ENCODE measurements at places on chromosomes 13 and 19.

DNA sequence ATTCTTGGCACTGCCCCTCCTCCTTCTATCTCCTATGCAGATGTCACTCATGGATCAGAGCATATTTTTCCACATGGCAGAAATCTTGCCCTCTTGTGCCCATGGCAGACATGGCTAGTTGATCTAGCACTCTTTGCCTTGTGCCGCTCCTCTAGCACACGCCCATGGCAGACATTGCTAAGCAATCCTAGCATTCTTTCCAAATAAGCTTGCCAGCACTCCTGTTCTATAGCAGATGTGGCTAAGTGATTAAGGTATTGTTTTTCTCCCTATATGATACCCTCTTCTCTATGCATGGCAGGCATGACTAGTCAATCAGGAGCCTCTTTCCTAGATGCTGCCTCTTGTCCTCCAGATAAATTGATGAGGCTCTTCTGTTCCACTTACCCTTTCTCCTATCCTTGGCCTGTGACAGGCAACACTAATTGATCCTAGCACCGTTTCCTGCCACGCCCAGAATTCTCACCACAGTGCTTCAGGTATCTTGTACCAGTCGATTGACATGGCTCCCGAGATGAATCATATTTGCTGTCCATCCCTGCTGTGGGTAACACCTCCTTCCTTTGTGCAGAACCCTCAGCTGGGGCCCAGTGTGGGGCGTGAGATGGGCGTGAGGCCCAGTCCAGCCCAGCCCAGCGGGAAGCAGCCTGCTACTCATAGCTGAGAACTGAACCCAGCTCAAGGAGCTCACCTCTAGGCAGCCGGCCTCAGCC, 26.9 kb downstream of the TMED1 start:
- peak; percentile 53 for DNase-seq

- no peak for DNase-seq
These were observed 22.0 kb downstream of the COL4A1 start for GRCh38 chr13:110284779-110285484.

- no peak for DNase-seq
These were observed 111.9 kb downstream of the COL4A2 start for GRCh38 chr13:110418944-110419343.

DNA sequence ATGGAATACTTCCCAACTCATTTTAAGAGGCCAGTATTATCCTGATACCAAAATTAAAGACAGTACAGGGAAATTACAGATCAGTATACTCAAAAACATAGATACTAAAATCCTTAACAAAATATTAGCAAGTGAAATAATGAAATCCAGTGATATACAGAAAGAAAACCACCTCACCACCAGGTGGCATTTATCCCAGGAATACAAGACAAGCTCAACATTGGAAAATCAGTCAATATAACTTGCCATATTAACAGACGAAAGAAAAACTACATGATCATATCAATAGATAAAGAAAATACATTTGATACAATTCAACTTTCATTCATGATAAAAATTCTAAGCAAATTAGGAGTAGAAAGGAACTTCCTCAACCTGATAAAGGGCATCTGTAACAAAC, 6.7 kb upstream of the GNA15 start:
- DNase-seq, result peak; percentile 47

GRCh38 chr13:45704854-45705695, 3.0 kb downstream of the CBY2 start:
- no peak for DNase-seq

- DNase-seq, result peak; percentile 36
These were observed 9.1 kb downstream of the MAST1 start for GRCh38 chr19:12847159-12848139.

GRCh38 chr13:106182404-106182803, 353.1 kb downstream of the EFNB2 start:
- DNase-seq, result peak; percentile 82

- DNase-seq, result no peak
These were observed 254.2 kb upstream of the ZNF507 start for GRCh38 chr19:32091241-32091640.

- no peak for DNase-seq
These were observed 174.3 kb downstream of the IRS2 start for GRCh38 chr13:109611912-109612691.

GRCh38 chr19:887072-887471, 5.9 kb downstream of the MED16 start:
- peak; percentile 69 for DNase-seq

DNA sequence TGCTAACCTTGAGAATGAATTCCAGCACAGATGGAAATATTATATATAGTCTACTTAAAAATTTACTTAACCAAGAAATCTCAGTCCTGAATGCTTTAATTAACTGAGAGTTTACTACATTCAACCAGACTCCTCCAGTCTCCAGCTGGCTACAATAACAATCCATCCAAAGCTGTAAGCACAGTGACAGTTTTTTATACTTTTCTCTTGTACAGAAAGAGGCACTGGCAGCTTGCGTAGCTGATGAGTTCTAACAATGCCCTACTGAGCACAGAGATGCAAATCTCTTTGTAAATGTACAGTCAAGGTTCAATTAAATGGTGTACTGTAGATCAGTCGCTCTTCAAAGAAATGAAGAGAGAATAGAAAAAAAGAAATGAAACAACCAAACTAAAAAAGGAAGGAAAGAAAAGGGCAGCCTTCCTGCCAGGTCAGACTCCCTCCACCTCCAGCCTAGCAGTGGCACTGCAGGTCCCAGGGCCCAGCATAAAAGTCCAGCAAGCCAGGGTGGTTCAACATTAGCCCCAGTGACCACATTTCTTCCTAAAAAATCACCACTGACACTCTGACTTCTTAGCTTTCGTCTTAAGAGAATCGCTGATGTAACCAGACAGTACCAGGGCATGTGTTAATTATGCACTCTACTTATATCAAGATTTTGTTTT, 88.4 kb downstream of the SACS start:
- DNase-seq, result no peak

GRCh38 chr19:49116544-49116943, 2.4 kb downstream of the LIN7B start:
- DNase-seq, result no peak

DNA sequence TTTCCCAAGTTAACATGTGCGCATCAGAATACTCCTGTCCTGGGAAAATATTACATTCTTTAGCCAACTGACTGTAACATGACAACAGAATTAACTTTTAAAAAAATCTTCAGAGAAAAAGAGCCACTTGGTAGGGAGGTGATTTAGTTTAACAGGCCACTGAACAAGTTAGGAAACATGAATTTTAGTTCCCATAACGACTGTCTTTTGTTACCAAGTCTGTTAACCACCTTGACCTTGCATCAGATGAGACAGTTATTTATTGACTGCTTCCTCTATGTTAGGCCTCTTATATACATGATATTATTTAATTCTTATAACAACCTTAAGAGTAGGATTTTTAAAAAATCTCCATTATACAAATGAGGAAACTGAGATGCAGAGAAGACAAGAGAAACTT, 268.6 kb downstream of the NDFIP2 start:
- no peak for DNase-seq

DNA sequence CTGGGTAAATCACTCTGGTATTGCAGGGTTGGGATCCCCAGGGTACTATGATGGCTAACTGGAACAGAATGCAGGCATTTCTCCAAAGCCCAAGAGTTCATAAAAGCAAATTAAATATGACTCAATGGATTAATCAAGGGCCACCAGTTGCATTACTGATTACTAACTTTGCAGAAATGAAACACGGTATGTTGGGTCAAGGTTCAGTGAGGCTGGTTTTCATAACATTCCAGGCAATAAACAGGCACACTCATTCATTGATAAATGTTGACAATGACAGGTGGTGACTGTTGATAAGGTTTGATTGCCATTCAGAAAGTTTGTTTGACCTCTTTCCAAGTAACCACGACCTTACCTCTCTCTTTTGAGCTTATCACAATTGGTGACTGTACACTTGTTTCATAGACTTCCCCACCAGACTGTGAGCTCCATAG, 506 bp upstream of the AP1M1 start:
- peak; percentile 55 for DNase-seq

- no peak for DNase-seq
These were observed 7.7 kb downstream of the IRF2BP1 start for GRCh38 chr19:45878043-45878794.

DNA sequence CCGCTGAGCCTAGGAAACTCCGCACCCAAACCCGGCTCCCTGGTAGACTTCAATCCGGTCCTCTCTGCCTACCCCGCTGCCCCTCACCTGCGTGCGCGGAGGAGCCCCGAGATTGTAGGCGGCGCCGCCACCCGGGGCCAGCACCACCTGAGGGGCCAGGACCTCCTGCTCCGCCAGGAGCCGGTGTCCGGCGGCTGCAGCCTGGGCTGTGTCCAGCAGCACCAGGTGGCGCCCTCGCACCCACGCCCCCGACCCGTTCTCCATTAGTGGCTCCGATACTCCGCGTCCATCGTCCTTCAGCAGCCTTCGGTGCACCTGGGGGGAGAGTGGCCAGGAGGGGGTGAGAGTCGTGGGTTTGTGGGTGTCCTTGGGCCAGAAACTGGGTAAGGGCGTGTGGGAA, 18.5 kb downstream of the MAN2B1 start:
- no peak for DNase-seq

GRCh38 chr19:45638930-45639729, at the start of gene EML2:
TSS of gene EML2 (minus strand) at chr19:45639397. CDS start at chr19:45639376, 21 bp downstream.
- DNase-seq, result no peak

DNA sequence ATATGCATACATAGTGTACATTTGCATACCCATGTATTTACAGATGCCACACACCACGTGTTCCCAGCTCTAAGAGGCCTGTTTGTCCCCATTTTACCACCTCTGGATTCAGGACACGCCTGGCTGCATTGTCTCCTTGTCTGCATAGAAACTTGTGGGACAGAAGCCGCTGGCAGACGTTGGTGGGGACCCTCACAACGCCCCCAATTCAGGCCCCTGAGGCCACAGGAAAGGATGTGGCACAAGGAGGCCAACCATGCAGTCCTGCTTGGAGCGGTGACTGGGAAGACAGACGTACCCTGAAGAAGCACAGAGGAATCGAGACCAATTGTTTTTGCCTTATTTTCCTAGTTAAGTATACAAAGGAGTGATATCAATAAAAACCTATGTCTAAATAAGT, 96.1 kb downstream of the ANKRD10 start:
- DNase-seq, result no peak

DNA sequence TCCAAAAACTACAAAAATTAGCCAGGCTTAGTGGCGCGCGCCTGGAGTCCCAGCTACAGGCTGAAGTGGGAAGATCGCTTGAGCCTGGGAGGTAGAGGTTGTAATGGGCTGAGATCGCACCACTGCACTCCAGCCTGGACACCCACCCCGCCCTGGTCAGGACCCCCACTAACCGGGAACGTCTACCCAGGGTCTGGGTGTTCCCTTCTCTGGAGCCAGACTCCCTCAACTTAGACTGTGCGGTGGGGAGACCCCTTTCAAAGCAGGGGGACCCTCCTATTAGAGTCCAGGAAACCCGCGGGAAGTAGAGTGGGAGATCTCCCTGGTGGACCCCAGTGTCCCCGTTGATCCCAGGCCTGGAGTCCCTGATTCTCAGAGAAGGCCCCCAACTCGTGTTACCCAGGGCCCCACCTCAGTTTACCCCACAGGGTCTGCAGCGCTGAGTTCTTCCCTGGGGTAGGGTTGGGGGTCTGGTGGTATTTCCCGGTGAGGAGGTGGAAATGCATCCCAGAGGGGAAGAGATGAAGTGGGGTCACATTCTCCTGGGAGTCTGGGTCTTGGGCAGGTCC, 6.1 kb upstream of the ARRDC2 start:
- no peak for DNase-seq

GRCh38 chr13:91155512-91156114, 191.9 kb upstream of the MIR17HG start:
- DNase-seq, result no peak

DNA sequence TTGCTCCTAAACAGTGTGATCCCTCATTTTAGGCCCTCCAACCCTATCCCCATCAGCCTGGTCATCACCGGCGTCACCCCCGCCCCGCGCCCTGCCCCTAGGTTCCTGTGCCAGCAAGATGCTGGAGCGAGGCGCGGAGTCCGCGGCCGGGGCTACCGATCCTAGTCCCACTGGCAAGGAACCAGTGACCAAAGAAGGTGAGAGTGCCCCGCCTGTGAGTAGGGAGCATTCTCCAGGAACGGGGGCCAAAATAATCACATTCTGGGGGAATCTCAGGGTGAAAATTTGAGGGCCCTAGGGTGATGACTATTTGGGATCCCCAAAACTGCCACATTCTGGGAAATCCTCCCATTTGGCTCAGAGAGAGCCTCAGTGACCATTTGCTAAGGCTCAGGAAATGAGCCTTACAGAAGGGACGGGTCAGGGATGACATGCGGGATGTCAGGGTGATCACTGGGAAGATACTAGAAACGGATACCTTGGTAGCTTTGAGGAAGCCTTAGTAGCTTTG, 1.4 kb downstream of the ZNF575 start:
- no peak for DNase-seq

DNA sequence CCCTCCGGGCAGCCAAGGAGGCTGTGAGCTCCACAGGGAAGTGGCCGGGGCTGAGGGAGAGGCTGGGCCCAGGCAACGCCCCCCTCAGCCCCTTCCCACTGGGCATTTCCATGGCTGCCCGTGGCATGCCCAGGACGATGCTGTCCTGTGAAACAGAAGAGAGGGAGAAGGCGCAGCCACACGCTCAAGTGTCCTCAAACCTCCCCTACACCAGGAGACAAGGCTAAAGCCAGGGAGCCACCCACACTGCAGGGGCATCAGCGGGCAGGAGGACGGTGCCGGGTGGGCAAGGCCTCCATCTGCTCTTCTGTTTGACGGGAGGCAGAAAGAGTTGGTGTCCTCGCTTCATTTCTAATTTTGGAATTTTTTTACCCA, 14.2 kb upstream of the PROZ start:
- no peak for DNase-seq

- DNase-seq, result no peak
These were observed 4.7 kb upstream of the CYP2A13 start for GRCh38 chr19:41083516-41083915.

- no peak for DNase-seq
These were observed 685 bp downstream of the TCF3 start for GRCh38 chr19:1651568-1652291.

DNA sequence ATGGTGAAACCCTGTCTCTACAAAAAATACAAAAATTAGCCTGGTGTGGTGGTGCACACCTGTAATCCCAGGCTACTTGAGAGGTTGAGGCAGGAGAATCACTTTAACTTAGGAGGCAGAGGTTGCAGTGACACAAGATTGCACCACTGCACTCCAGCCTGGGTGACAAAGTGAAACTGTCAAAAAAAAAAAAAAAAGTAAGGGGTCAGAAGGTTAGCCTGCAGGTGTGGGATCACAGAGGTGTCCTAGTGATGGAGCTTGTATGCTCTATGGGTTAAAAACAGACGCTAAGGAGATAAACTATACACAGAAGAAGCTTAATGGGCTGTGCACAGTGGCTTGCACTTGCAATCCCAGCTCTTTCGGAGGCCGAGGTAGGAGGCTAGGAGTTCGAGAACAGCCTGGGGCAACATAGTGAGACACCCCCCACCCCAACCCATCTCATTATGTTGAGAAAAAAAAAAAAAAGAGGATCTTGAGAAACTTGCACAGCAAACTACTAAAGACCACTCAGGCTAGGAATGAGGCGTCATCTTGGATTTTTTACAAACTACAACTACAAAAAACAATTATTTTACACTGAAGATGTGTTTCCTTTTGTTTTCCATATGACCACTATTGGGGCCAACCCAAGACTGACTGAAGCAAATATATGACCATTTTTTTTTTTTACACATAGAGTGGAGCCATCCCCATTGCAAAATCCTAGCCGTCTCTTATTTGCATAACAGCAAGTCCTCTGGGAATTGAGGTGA, 7.9 kb downstream of the FOSB start:
- peak; percentile 57 for DNase-seq

GRCh38 chr13:91620670-91621141, 222.3 kb downstream of the GPC5 start:
- no peak for DNase-seq
